ENCODE measurements at places on chromosomes 1 and 21.

DNA sequence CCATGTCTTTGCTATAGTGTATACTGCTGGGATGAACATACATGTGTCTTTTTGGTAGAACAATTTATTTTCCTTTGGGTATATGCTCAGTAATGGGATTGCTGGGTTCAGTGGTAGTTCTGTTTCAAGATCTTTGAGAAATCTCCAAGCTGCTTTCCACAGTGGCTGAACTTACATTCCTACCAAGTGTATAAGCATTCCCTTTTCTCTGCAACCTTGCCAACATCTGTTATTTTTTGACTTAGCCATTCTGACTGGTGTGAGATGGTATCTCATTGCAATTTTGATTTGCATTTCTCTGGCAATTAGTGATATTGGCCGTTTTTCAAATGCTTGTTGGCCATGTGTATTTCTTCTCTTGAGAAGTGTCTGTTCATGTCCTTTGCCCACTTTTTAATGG is 37.5 kb upstream of the ANGPTL1 start:
- DNase-seq = no peak

DNA sequence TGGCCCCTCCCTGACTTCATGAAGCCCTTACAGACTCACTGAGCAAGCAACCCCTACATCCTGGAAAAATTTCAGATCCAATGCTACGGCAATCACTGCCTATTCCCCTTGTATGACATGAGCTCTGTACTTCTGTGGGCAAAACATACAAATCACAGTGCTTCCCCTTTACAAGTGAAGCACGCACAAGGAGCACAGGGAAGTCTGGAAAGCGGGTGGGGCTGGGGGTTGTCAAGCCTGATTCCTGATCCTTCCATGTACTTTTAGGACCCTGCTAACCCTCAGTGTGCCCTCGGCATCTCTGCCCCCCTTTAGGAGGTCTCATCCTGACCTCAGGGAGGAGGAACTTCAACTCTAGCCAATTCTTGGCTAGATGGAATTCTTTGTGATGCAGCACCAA is 405.7 kb upstream of the POU3F1 start:
- DNase-seq = no peak

- no peak for DNase-seq
Measured at GRCh38 chr1:62311473-62311943, 7.7 kb downstream of the KANK4 start.

DNA sequence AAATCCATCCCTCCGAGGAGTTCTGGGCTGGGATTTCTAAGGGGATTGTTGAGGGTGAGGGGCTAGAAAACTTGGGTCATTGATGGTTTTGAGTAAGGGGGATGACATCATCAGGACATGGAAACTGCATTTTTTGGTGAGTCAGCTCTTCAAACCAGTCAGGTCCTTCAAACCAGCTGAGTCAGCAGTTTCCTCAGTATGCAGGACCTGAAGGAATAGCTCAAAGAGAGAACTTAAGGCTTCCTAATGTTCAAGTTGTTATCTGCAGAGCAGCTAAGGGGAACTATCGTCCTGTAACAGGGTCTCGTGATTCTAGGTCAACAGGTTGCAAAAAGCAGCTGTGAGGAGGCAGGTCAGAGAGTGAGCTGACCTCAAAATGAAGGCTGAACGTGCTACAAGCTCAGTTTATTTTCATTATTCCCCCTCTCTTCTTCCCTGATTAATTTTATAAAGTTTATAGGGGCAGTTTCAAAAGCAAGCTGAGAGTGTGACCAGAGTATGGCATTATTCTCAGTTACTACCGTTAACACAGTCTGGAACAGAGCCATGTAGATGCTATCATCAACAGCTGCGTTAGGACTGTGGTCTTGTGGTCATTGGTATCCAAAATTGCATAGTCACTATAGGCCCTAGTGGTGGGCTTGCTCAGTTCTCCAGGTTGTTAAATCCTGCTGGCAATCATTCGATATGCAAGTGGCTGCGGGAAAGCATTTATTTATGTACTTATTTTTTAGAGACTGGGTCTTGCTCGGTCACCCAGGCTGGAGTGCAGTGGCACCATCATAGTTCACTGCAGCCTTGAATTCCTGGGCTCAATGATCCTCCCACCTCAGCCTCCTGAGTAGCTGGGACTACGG is 10.7 kb upstream of the SDC3 start:
- DNase-seq = no peak

GRCh38 chr1:240801442-240801841 is 189.5 kb upstream of the GREM2 start:
- no peak for DNase-seq

GRCh38 chr1:157932069-157932468 is 61.4 kb upstream of the KIRREL1 start:
- DNase-seq = no peak

- DNase-seq = no peak
Measured at GRCh38 chr21:35988416-35989137, 71.7 kb downstream of the SETD4 start.

DNA sequence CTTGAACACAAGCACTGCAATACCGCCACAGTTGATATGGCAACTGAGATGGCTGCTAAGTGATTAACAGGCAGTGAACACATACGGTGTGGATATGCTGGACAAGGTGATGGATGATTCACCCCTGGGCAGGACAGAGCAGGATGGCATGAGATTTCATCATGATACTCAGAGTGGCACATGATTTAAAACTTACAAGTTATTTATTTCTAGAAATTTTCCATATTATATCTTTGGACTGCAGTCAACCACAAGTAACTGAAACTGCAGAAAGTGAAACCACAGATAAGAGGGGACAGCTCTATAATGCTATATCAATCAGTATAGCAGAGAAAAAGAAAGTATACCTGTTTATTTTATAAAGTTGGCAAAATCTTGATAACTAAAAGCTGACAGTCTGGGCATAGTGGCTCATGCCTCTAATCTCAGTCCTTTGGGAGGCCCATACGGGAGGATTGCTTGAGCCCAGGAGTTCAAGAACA is 47.9 kb downstream of the PHACTR4 start:
- DNase-seq = no peak

DNA sequence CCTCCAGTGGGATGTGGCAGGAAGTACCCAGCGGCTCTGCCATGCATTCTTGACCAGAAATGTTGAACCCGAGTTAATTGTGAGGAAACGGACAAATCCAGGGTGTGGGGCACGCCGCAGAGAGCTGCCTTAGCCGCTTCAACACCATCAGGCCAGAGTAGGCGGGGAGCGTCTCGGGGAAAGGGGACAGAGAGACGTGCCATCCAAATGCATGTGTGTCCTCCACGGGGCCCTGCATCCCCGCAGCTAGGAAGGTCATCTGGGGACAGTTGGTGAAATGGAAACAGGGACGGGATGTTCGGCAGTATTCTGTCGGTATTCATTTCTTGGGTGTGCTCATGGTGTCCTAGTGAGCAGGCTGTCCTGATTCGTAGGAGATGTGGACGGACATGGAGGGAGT is 59.1 kb upstream of the TRAPPC10 start:
- no peak for DNase-seq

- DNase-seq = no peak
Measured at GRCh38 chr1:160403244-160403643, 2.9 kb downstream of the VANGL2 start.

GRCh38 chr1:26064553-26064952 is 2.9 kb downstream of the TRIM63 start:
- no peak for DNase-seq

DNA sequence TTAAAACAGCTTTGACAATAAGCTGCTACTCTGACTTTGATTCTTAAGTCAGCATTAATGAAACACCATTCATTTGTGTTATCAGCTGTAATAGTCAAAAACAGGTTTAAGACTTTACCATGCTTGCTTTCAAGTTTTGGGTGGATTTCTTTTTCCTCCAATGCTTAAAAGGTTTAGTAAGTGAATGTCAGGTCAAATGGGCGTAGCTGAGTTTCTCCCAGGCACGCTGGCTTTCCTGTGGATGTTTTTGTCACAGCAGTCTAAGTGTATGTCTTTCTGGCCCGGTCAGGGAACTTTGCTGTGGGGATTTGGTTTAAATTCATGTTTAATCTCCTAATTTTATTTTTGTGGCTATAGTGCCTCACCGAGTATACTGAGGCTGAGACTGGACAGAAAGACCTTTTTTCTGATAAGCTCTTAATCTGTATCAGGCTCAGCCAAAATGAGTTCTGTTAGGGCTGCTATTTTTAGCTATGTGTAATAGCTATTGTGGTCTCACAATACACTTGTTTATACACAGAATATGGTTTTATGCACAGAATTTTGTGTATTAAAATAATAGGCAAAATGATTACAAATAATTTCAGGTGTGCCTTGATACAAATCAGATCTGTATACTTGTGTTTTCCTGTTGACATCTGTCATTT is 292.8 kb downstream of the DISC1 start:
- no peak for DNase-seq

GRCh38 chr1:44811234-44811633 is 2.9 kb downstream of the BTBD19 start:
- DNase-seq = no peak

DNA sequence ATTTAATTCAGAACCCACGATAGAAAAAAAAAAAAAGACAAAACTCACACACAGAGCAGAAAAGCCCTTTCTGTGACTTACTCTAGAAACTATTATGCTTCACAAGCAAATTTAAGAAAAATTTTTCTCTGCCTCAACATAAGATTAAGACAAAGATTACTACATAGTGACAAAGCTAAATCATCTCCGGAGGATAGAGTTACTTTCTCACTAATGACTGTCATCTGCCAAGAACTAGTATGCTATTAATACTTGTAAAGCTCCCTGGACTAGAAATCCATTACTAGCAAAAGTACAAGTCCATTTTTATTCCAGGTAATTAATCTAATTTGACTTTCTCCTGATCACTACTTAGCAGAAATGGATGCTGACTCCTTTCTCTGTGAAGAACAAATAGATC is 25.9 kb downstream of the GREM2 start:
- DNase-seq = no peak

DNA sequence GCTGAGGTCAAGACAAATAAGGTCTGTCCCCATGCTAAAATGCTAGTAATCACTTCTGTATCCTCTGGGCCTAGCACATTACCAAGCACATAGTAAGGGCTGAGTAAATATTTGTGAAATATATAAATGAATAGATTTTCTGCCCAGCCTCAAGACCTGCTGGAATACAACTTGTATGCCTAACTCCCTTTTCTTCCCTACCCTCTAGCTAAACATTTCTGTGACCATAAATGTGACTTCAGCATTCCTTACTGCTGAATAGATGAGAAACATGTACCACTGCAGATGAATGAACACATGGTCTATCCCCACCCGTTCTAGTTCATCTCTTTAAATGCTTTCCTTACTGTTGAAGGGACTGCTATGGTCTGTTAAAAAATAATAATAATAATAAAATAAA is 209.0 kb upstream of the HOOK1 start:
- no peak for DNase-seq

- DNase-seq = no peak
Measured at GRCh38 chr1:61082311-61083012, at the start of gene NFIA. Gene NFIA (plus strand): TSS chr1:61082561.

- no peak for DNase-seq
Measured at GRCh38 chr1:237093691-237094090, 51.7 kb downstream of the RYR2 start.

GRCh38 chr21:25752416-25752815 is 17.6 kb downstream of the GABPA start:
- DNase-seq = no peak

GRCh38 chr1:47722101-47722500 is 275.1 kb downstream of the TRABD2B start:
- DNase-seq = no peak

DNA sequence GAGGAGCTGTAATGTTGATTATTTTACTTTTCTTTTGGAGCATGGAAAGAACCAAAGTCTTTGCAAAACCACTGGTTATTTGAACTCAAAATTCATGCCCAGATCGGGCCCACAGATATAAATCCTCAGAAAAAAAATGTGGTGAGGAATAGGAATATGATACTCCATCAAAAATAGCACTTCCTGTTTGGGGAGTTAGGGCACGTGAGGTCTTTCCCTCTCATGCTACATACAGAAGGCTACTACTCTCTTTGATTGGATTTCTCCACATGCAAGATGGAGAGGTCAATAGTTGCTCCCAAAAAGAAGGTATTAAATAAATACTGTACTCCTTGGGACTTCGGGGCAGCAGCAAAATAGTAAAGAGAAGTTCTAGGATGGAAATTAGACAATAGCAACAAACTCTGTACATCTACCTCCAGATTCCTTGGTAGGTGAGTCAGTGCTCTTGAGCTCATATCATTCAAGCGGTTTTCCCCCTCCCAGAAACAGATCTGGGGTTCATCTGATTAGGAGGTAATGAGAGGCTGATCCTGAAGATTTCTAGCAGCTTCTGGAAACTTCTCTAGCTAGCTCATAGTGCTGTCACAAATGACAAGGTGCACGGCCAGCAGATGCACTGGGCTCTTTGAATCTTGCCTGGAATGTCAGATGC is 47.1 kb downstream of the SLC9C2 start:
- no peak for DNase-seq
